Naive thymus-derived CD4-positive, alpha-beta T cell (primary cell): ENCODE measurements at places on chromosomes 4 and X.

DNA sequence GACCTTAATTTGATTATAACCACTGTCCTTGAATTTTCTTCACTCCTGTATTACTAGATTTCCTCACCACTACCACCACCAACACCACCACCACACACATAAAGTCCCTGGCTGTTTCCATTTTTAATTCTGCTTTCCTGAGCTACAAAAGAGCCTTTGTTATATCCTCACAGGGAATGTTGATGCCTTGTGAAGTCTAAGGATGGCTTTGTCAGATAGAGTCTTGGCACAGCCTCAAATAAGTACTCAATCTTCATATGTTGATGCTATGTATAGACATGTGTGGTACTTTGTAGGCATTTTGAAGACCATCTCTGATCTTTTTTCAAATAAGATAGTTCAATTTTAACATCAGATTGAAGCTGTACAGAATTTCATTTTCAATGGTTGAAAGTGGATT is 1016.7 kb upstream of the LCORL start:
- DNase-seq = no peak

DNA sequence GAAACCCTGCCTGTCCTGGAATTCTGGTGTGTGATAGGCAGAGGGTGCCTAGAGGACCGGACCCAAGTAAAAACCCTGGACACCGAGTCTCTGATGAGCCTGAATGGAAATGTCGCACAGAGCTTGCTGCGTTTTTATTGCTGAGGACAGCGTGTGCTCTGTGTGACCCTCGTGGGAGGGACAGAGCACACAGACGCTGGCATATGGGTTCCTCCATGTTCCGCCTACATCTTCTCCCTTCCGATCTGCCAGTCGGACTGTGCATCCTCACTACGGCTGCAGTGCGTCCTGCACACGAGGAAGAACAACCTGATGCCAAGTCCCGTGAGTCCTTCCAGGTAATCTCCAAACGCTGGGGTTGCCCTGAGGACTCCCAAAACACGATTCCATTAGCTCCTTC is 68.3 kb downstream of the AFAP1 start:
- no peak for DNase-seq

GRCh38 chrX:12988797-12989196 is 13.9 kb downstream of the TMSB4X start:
- no peak for DNase-seq

- no peak for DNase-seq
These were observed 248.6 kb downstream of the PCDH18 start for GRCh38 chr4:137283737-137284136.

DNA sequence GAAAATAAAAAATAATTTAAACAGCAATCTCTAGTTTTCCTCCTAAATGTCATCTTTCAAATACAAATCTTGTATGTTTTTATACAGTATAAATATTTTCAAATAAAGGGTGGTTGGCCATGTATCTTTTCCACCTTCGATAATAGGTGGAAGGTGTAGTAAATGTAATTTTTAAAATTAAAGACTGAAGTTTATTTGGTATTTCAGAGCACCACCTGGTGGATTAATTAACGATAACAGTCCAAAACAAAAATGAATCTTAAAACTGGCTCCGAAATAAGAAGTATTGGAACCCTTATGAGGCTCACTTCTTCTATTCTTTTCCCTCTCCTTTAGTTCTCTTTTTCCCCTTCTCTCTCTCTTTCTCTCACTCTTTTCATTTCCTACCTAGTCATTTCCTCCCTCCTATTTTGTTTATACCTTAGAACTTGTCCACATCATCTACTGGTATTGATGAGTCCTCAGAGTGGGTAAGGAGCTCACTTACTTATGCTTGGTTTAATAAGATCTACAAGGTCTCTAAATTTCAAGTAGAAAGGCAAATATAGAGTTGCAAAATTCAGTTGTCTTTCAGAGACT is 82.9 kb upstream of the EXOC1L start:
- no peak for DNase-seq

- DNase-seq = no peak
These were observed 30.6 kb downstream of the TBC1D9 start for GRCh38 chr4:140725556-140725955.

GRCh38 chrX:131399678-131400428 is 110.7 kb upstream of the IGSF1 start:
- DNase-seq = no peak

DNA sequence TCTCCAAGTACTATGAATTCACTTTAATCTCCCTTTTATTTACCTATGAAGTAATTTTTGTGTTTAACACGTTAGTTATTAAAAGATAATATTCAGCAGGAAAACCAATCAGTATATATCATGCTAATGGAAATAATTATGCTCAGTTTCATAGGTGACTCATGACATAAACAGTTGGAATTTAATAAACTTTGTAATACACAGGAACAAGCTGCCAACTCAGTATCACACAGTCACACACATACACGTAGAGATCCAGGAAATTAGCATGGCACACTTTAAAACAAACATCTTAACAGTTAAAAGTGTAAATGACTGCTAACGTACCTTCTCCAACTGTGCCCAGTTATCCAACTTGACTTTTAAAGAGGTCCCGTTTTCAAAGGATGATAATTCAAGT is 2.3 kb downstream of the SPATA4 start:
- no peak for DNase-seq

GRCh38 chr4:107579099-107579498 is 140.9 kb downstream of the PAPSS1 start:
- no peak for DNase-seq

GRCh38 chr4:16897991-16898827 is at the start of gene LDB2:
TSS of gene LDB2 (minus strand) at chr4:16898645.
- no peak for DNase-seq

DNA sequence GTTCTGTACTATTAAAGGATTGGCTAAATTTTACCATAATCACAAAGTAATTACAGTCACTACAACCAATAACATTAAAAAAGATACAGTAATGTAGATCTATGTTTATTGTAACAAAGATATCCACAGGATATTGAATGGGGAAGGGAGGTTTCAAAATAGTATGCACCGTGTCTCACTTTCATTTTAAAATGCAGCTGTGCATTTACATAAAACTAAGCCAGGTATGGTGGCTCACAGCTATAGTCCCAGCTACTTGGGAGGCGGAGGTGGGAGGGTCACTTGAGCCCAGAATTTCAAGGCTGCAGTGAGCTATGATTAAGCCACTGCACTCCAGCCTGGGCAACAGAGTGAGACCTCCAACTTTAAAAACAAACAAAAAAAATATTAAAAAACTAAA is 8.5 kb downstream of the SRP72 start:
- DNase-seq = no peak

GRCh38 chr4:42630908-42631307 is 26.0 kb downstream of the ATP8A1 start:
- DNase-seq = no peak

- DNase-seq = no peak
These were observed 384.8 kb downstream of the PPP4R3C start for GRCh38 chrX:27078371-27078770.

DNA sequence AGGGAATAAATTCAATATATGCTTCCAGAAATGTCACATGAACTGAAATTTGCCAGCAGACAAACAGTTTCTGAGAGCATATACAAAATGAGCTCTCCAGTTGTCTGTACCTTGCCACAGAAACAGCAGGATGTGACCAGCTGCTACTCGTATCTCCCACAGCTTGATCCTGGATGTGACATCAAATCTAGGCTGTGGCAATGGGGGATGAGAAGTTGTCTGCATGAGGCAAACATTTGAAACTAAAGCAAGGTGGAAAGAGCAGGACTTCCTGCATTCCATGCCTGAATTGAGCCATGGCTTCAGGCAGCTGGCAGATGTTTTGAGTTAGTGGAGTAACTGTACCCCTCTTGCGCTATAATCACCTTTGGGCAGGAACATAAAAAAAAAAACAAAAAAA is 1724.0 kb downstream of the RPA4 start:
- DNase-seq = no peak

- no peak for DNase-seq
These were observed 58.6 kb upstream of the ETNPPL start for GRCh38 chr4:108821351-108821930.

DNA sequence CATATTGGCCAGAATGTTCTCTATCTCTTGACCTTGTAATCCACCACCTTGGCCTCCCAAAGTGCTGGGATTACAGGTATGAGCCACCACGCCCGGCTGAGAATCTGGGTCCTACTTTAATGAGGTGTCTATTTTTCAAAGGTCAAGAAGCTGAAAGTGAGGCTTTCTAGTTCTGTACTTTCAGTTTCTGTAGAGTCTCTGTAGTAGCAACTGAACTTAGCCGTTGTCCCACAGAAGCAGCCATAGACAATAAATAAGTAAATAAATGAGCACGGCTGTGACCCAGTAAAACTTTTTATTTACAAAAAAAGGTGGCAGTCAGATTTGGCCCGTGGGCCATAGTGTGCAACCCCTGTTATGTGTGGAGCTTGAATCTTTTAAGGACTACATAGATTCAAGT is 92.0 kb downstream of the FNIP2 start:
- no peak for DNase-seq

DNA sequence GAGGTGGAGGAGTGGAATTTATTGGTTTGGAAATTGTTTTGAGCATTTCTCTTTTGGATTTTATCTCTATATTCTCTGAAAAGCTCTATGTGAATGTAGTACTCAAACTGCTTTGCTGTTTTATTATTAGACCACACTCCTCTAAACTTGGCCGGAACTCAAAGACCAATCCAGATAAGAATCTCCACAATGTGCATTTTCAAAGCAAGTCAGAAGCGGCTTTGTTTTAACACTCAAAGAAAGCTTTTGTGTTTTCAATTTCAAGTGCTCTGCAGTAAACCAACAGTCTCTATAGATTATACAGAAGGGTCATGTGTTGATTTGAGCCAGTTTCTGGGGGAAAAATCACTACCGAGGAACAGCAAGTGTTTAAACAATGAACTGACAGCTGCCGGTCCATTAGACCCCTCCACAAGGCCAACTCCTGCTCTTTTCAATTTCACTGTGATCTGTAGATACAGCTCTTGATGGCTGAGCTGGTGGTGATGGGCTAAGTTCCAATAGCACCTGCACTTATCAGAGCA is 79.4 kb downstream of the FTHL17 start:
- no peak for DNase-seq

GRCh38 chr4:41644288-41644914 is 104.1 kb downstream of the PHOX2B start:
- DNase-seq = no peak

- no peak for DNase-seq
These were observed 851 bp downstream of the SFRP2 start for GRCh38 chr4:153788051-153788412.

DNA sequence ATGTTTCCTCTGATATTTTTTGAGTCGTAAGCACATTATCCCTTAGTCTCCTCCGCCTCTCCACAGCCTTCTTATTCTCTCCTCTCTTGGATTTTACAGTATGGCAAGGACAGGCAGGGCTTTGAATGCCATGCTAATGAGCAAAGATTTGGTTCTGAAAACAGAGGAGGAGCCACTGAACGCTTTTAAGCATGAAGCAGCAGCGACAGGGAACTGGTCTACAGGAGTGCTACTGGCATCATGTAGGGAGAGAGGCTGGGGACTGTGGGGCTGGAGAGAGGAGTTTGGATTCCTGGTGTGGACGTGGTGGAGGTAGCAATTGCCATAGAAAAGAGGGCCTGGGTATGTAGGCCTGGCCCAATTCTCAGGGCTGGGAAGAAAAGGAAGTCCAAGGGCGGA is 4.6 kb upstream of the CD99L2 start:
- DNase-seq = no peak

DNA sequence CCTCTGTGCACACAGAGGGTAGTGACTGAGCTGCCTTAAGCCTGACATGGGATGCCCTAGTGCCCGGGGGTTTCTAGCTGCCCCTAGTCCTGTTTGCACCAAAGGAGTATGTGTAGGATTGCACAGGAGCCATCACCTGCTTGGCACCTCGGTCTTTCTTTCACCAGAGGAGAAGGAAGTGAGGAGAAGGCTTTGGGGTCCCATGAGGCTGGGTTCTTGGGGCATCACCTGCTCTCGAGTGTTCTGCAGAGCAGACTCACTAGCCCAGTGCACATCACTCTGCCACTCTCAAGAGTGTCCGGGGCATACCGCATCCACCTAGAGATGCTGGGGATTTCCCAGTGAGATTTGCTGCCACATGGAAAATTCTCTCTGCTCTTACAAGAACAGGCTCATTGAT is 40.5 kb upstream of the GPR78 start:
- DNase-seq = no peak

DNA sequence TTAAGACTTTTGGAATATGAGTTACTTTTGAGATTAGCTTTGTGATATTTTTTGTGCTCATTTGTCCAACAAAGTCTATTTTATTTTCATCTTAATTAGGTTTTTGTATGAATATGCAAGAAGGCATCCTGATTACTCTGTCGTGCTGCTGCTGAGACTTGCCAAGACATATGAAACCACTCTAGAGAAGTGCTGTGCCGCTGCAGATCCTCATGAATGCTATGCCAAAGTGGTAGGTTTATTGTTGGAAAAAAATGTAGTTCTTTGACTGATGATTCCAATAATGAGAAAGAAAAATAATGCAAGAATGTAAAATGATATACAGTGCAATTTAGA is 10.8 kb downstream of the ALB start:
- no peak for DNase-seq

GRCh38 chrX:153775293-153776119 is 5.3 kb upstream of the SRPK3 start:
- DNase-seq = no peak

DNA sequence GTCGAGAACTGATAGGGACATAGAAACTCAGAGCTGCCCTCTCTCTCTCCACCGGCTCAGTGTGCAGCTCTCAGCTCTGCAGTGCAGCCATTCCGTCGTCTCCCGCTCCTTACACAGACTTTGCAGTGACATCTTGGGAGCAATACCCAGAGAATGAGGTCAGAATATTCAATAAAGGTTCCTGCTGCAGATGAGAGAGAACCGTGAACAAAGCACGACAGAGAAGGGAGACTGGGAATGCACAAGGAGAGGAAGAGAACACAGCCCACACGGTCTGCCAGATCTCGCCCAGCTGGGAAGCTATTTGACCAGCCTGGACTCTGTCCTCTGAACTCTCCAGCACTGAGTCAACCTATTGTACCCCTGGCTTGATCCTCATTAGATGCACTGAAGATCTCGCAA is 118.0 kb upstream of the PPARGC1A start:
- no peak for DNase-seq
